OCI-M1 (cell line): ENCODE measurements at places on chromosomes 1 and 21.

DNA sequence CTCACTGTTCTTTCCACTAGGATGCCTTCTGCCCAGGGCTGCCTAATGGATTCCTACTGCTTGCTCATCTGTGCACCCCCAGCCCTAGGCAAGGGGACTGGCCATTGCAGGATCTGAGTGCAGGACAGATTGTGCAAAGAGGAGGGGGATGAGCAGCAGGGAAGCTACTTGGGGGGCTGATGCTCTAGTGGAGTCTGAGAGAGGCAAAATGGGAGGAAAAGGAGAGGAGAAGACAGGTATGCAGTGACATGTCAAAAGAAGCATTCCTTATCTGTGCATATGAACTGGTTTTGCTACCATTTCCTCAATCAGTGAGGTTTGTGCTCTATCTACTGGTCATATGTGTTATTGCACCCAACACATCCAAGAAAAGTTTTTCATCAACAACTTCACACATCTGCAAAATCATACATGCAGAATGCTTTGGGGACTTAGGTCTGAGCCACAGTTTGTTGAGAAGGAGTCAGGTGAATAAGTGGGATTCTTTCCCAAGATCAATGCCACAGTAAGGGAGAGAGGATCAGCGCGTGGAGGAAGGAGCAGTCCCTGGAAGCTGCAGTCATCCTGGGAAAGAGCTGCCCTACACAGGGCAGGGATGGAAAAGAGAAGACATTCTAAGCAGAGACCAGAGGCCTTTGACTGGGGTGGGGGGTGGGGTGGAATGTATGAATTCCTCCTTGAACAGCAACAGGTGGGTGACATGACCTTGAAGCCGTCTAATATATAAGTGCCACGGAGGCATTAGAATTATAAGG lies 14.4 kb downstream of the SLC5A9 start:
- peak; percentile 53 for DNase-seq

GRCh38 chr1:214463596-214463995 lies 87.8 kb downstream of the PTPN14 start:
- no peak for DNase-seq

DNA sequence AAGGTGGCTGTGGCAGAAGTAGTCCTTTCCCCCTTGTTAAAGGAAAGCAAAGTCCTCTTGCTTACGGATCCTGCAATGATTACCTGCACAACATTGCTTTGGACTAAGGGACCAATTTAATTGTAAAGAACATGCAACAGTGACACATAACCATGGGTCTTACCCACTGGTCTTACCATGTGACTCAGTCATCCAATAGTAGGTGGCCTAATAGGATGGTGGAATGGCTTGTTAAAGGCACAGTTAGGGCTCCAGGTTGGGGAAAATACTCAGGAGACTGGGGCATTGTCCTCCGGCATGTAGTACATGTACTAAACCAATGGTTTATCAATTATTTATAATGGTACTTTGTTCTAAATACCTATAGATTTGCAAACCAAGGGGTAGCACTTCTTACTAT lies 2.1 kb upstream of the YIPF1 start:
- no peak for DNase-seq

DNA sequence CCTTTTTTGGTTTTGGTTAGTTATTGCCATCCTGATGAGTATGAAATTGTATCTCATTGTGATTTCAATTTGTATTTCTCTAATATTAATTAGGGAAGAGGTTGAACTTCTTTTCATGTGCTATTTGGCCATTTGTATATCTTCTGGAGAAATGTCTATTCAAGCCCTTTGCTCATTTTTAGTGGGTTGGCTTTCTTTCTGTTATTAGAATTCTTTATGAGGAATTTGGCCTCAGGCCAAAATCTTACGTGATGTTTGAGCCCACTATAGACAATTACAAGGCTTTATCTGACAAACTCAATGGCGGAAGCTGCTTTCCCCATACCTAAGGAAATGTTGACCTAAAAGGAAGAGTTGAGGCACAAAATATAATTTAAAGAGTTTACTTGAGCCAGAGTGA lies 32.9 kb downstream of the IVNS1ABP start:
- peak; percentile 93 for DNase-seq

DNA sequence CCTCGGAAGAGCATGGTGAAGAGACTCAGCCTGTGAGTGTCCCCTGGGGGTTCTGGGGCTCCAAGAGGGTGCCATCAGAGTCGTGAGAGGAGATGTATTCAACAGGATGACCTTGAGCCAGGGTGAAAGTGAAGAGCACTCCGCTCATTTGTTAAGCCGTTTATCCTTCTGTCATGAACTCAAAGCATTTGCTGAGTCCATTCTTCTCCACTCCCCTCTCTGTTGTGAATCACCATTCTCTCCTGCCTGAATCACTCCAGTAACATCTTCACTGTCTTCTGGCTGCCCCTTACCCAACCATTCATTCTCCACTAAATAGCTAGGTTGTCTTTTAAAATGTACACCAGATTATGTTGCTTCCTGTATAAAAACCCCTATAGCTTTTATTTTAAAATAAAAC lies 102.2 kb downstream of the RGL1 start:
- no peak for DNase-seq

DNA sequence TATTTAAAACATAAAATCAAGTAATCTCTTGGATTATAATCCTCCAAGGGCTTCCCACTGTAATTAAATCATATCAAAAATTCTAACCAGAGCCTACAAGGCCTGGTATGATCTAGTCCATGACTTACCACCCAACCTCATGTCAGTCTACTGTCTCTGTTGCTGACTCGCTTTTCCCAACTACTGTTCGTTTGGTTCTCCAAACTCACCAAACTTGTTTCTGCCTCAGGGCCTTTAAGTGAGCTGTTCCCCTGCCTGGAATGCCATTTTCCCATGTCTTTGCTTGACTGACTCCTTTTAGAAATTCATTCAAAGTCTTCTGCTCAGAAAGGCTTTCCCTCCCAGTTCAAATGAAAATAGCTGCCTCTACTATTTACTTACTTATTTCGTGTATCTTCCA lies 95.9 kb downstream of the ZC3H11B start:
- no peak for DNase-seq

- DNase-seq: peak; percentile 76
Measured at GRCh38 chr1:213783893-213784292, 203.9 kb upstream of the PROX1 start.

- no peak for DNase-seq
Measured at GRCh38 chr1:101152633-101153032, 84.2 kb upstream of the S1PR1 start.

DNA sequence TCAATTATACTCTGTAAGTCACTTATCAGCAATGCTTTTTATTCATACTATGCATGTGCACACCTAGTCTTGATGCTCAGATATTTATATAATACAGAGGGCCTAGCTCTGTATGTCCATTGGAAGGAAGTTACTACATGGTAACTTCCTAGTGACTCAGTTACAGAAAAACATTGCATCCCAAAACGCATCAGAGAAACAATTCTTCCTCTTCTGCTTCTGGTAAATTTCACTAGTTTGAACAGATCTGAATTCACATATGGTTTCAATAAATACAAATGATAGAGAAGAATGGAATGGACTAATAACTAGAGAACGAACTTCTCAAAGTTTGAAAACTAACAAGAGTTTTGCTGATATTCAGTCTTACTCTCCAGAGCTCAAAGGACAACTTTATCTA lies 811.3 kb upstream of the ADGRL2 start:
- no peak for DNase-seq

- DNase-seq: no peak
Measured at GRCh38 chr21:45447821-45448220, 42.9 kb downstream of the COL18A1 start.

GRCh38 chr1:230572121-230573105 lies 69.9 kb upstream of the COG2 start:
- peak; percentile 30 for DNase-seq

- no peak for DNase-seq
Measured at GRCh38 chr1:162670928-162671663, 38.8 kb downstream of the DDR2 start.

GRCh38 chr1:179923029-179923428 lies 31.6 kb upstream of the CEP350 start:
- DNase-seq: peak; percentile 28

DNA sequence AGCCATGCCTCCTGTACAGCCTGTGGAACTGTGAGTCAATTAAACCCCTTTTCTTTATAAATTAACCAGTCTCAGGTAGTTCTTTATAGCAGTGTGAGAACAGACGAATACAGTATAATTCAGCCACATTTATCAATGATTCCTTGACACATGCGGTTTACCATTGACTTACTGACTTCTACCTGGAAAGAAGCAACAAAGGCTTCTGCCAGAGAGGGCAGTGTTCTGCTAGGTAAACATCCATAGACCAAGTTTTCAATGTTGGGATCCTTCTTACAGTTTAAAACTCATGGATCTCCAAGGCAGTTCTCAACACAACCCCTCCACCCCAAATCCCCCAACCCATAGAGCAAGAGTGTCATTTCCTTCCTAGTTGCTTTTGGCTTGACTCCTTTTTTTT lies 150.6 kb downstream of the ZNF648 start:
- DNase-seq: peak; percentile 11

DNA sequence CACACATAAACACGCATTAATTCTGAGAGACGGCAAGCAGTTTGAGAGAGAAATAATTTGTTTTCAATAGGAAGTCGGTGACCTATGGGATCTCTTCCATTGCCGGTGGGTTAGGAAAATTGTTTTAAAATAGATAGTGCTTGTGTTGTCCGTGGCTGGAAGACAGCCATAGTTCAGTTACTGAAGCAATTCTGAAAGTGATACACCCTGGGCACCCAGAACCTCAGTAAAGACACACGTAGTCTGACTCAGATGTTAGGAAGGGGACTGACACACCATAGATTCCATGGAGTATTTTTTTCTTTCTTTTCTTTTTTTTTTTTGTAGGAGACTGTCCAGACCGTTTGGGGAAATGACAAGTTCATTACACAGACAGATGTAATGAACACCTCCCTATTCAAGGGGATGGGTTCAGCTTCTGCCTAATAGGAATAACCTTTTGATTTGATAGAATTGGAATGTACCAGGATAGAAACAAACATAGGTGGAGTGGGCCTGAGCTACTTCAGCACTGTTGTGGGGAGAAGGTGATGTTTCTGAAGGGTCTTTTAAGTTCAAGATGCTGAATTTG lies 1.6 kb downstream of the C1orf21 start:
- DNase-seq: peak; percentile 64

DNA sequence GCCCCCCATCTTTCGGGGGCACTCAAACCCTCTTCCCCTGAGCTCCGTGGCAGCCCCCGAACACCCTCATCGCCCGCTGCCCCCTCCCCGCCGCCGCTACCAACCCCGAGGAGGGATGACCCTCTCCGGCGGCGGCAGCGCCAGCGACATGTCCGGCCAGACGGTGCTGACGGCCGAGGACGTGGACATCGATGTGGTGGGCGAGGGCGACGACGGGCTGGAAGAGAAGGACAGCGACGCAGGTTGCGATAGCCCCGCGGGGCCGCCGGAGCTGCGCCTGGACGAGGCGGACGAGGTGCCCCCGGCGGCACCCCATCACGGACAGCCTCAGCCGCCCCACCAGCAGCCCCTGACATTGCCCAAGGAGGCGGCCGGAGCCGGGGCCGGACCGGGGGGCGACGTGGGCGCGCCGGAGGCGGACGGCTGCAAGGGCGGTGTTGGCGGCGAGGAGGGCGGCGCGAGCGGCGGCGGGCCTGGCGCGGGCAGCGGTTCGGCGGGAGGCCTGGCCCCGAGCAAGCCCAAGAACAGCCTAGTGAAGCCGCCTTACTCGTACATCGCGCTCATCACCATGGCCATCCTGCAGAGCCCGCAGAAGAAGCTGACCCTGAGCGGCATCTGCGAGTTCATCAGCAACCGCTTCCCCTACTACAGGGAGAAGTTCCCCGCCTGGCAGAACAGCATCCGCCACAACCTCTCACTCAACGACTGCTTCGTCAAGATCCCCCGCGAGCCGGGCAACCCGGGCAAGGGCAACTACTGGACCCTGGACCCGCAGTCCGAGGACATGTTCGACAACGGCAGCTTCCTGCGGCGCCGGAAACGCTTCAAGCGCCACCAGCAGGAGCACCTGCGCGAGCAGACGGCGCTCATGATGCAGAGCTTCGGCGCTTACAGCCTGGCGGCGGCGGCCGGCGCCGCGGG lies 837 bp downstream of the FOXD3 start:
- no peak for DNase-seq

- no peak for DNase-seq
Measured at GRCh38 chr1:165138960-165139359, 217.6 kb downstream of the LMX1A start.

DNA sequence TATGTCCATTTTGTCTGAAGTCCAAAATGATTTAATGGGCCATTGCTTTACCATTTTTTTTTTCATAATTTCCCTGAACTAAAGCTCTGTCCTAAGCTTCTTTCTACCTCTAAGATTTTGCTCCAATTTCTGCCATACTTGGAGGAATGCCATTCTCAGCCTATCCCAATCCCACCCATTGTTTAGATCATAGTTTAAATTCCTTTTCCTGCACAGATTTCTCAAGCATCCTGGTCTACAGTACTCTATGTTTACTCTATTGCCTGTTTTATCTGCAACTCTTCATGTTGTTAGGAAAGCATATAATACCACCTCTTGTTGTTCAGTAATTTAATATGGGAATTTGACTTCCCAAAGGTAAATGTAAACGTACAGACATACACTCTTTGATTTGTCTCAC lies 30.8 kb downstream of the ADAMTS1 start:
- no peak for DNase-seq

DNA sequence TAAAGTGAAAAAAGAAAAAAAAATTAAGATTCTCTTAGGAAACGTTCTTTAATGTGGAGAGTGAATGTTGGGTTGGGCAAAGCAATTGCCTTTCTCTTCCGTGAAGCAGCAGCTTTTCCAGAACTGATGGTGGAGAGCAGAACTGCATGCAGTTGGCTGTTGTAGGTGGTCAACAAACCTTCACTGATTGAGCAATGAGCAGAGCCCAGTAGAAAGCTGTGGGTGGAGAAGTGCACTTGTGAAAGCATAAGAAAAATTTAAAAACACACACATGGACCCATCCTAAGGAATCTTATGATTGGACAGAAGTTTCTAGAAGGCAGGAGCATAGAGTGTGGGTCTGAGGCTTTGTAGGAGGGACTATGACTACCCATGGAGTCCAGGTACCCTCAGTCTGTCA lies 4.5 kb downstream of the PRELP start:
- DNase-seq: no peak

DNA sequence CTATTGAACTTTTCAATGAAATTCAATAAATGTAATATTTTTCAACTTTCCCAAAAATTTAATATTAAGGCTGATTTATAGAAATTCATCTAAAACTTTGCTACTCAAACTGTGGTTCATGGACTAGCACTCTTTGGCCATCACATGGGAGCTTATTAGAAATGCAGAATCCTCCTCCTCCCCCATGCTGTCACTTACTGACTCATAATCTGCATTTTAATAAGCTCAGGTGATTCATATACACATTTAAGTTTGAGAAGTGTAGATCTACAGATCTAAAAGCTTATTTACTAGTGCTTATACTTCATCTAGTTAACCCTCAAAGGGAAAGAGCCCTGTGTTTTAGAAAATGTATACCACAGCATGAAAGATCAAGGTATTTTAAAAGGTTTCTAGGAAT lies 84.3 kb downstream of the HS2ST1 start:
- DNase-seq: no peak

DNA sequence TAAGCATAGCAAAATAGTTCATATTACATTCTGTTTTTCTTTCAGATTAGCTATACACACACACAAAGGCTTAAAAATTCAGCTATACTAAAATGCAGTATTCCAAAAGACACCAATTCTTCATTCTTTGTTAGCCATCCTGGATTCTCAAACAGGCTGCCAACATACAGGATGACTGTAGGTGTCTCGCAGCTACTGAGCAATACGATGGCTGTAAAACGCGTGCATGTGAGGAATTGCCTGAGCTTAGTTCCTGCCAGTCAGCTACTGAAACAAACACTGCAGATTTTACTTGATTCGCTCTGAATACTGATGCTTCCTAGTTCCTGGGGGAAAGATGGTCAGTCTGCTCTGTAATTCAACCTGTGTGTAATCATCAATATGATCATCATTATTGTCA lies 24.7 kb upstream of the HMGN1 start:
- DNase-seq: peak; percentile 89
